Activated CD4-positive, alpha-beta T cell treated with anti-CD3 and anti-CD28 coated beads for 4 hours (primary cell): ENCODE measurements at places on chromosomes 2 and 18.

GRCh38 chr2:126496493-126496892 lies 159.5 kb upstream of the GYPC start:
- no peak for DNase-seq

DNA sequence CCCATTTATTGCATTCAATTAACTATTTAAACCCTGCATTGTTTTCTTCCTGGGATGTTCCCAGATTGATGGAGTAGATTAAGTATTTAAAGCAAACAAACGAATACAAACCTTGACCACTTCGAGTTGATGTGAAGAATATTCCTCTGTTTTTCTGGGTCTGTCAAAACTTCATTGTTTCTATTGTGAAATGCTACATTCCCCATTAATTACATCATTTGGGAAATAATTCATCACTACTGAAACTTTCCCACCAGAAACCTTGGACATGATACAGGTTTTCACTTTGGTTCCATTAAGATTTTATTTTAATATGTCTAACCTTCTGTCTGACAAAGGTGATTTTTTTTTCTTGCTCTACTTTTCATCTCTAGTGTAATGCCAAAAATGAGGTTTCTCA lies 365.1 kb upstream of the ETAA1 start:
- DNase-seq = no peak

- peak; percentile 46 for DNase-seq
Measured at GRCh38 chr2:239399433-239399920, 1.3 kb downstream of the HDAC4 start.

DNA sequence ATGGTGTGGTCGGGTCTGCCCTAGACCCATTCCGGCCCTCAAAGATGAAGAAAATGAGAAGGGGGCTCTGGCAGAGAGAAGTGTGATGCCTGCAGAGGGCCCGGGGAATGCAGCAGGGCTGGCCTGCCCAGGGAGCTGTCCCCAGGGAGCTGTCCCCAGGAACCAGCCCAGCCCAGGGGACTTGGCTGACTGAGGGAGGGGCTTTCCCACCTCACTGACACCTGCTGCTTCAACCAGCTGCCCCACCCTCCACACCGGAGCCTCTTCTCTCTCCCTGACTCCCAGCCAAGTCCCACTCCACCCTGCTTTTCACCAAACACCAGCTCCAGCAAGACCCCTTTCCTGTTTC lies 111.2 kb downstream of the STPG4 start:
- DNase-seq = no peak

GRCh38 chr2:55431982-55432627 lies 12.4 kb upstream of the CCDC88A start:
- no peak for DNase-seq

DNA sequence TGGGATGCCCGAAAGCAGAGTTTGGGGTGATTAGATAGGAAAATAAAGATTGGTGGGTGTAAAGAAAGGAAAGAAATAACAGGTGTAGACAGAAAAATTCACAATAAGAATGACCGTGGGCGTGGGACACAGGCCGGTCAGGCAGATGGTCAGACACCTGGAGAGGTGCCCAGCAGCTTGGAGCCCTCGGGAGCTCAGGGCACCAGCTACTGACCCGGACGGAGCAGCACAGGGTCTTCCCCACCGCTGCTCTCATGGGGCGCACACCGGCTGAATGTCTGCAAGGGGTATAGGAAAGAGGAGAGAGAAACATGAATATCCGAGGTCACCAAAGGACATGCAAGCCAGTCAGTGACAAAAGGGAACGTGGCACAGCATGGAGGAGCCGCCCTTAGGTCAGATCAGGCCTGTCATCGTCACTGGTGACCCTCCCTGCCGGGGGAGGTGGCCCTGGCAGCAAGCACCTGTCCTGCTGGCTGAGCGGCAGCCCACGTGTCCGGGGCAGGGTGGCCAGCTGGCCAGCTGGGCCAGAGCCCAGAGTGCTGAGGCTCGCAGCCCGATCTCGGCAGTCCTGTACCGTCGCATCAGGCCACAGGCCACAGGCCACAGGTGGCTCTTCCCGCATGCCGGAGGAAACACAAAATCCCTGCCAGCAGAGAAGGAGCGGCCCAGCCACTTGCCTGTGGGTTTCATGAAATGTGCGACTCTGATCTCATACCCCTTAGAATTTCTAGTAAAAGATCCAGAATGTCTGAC lies 112.0 kb upstream of the NDUFV2 start:
- no peak for DNase-seq

DNA sequence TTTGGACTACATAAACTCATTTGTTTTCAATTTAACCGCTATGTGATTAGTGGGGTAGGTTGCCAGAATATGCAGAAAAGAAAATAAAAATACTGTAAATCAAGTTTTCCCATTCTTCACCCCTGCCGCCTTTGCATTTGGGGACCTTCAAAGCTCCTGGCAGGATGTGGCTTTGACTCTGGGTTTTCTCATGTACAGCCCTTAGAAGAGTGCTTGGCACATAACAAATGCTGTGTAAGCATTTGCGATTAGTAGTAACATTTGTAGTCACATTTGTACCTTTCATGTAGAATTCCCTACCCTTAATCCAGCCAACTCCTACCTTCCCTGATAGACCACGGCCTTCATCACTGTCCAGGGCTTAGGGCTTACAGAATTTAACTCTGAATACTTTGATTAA lies 262.6 kb downstream of the MREG start:
- DNase-seq = no peak

DNA sequence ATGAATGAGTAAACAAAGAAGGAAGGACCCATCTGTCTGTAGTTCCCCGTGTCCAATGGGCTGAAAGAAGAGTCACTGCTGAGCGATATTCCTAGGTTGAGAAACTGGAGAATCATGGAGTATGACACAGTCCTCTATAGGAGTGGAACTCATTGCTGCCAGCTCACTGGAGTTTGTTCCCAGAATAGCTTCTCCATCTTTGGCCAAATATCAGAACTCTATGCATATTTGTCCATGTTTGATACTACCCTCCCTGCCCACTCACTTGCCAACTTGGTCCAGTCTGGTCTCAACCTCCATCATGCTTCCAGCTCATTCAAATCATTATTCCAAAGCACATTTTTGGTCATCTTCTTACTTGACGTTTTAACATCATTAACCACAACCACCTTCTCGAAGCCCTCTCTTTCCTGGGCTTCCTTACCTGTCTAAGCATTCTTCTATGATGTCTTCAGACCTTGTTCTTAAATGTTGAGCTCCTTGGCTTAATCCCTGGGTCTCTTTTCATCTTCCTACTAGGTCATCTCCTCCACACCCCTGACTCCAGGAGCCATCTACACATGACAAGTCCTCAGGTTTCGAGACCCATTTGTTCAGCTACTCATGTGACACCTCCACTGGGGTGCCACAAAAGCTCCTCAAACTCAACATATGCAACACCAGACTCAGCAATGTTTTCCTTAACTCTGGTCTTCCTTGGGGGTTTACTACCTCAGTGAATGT lies 221.6 kb downstream of the MYCN start:
- DNase-seq = no peak

GRCh38 chr2:134619250-134619649 lies 99.5 kb downstream of the TMEM163 start:
- DNase-seq = no peak

DNA sequence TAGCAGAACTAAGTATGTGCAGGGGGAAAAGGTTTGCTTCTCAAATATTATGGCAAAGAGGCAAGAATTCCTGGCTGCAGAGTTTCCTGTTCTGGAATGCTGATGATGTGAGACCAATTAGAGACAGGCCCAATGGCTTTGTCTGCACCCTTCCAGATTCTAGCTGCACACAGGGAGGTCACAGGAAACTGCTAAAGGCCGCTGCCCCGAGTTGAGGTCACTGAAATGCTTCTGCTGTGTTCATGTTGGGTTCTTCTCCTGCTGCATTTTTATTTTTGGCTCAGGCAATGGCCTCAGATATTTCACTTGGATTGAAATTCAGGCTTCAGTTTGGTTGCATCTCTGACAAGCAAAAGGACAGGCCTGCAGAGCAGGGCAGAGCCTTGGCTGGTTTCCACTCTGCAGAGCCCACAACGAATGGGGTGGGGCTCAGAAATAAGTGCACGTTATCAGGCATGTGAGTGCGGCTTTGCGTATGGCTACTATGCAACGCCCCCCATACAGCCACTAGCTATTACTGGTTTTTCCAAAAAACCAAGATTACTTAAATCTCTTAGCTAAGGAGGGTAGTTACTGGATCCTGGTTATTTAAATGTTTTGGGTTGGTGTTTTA lies 66.9 kb upstream of the FZD5 start:
- DNase-seq = no peak

GRCh38 chr2:199228887-199229819 lies 228.6 kb downstream of the SATB2 start:
- no peak for DNase-seq

GRCh38 chr2:157015015-157015575 lies 242.4 kb upstream of the GALNT5 start:
- DNase-seq = no peak

DNA sequence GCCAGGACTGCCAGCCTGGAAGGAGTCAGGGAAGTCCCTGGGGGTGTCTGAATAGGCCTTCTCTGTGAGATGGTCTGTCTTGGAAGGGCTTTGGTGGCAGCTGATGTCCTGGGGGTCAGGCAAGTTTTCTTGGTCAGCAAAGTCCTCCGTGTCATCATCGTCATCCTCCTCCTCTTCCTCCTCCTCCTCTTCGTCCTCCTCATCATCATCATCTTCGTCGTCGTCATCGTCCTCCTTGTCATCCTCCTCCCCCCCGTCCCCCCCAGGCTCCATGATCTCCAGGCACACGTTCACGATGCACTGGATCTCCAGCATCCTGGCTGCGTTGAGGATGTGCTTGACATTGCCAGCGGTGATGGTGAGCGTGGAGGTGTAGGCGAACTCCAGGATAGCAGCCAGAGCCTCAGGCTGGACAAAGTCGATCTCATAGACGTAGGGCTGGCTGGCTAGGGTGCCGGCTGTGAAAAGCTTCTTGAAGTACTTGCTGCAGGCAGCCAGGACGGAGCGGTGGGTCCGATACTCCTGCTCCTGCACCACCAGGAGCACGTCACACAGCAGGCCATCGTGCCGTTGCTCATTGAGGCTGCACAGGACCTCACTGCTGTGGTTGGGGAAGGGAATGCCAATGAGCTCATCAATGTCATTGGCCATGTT lies 110.1 kb upstream of the SMAD2 start:
- no peak for DNase-seq

DNA sequence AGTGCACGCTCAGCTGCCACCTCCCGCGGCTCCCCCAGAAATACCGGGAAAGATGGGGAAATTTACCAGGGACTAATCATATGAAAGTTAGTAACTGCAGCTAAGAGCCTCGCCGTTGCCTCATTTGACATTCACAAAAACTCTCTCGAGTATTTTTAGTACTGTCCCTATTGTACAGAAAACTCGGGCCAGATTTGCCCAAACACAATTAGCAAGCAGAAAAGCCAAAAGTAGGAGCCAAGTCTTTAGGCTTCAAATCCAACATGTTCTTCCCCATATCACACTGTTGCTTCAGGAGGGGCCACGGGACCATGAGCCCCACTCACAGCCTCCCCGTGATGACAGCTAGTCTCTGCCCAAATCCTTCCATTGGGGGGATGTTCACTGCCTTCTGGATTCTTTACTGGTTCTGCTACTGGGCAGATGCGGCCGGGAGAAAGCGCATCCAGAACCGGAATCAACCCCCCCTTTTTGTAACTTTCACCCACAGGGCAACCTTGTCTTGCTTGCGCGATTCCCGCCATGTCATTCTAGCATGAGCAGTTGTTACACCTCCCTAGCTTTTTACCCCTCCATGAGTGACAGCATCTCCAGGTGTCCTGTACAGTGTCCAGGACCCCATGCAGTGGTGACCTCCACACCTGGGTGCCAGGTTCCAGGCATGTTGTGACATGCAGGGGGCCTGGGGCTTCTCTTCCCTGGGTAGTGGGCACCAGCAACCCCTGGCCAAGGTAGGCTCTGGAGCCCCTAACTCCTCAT lies 35.2 kb downstream of the CENPO start:
- DNase-seq = no peak

DNA sequence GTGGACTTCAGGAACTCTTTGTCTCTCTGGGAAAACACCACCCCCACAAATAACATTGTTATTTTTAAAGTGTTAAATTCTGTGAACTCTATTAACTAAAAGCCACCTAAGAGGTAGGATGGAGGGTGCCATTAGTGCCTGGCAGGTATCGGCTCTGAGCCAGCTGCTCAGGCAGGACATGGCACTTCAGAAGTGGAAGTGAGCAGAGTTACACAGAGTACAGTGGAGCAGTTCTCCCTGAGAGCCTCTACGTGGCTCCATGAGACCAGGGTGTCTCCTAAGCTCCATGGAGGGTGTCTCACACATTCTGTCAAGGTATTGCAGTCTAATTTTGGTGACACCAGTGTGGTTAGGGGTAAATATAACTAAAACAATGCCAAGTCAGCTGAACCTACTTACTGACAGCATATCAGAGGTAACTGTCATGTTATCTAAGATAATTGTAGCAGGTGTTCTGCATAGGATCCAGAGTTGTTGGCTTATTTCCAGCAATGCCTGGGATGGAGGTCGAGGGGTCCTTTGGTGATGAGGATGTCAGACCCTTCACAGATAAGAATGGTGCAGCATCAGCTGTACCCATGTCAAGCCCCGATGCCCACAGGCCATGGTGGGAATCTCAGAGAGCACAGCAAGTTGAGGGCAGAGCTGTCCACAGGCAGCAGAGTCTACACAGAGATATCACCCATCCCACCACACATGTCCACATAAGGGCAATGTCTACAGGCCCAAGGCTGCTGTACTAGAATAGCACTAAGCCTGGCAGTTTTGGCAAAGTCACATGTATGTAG lies 8.6 kb upstream of the MALL start:
- no peak for DNase-seq

GRCh38 chr18:6495536-6495935 lies 80.8 kb upstream of the L3MBTL4 start:
- no peak for DNase-seq

DNA sequence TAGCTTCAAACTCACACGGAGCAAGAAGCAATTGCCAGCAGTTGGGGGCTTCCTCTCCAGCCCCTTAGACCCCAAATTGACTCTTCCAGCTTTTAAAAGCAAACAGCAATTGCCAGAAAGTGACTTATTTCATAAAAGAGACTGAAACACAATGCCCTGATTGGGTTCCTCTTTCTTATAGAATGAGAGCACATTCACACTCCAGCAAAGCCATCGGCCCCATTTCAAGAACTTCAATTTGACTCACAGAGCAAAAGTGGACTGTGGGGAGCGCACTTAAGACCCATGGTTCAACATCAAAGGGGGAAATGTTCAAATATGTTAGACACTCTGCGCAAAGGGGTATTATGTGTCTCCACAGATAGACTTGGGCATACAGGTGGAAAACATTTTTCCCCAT lies 484.7 kb downstream of the BCL11A start:
- DNase-seq = no peak

- no peak for DNase-seq
Measured at GRCh38 chr2:120433816-120434290, 87.9 kb downstream of the INHBB start.

DNA sequence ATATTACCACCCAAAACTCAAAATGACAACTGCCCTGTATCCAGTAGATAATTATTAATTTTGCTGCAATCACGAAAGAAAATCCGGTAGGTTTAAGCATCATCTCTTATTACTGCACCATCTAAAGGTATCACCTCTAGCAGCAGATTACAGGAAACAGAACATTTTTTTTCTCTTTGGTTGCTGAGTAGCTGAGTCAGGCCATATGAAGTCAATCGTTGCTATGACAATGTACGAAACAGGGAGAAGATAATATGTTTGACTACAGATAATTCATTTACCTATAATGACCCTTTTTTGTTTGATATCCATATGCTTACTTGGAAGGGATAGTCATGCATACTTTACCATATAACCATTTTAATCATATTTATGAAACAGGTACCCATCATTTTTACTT lies 831.6 kb upstream of the CHAC2 start:
- DNase-seq = no peak

GRCh38 chr2:45432406-45432805 lies 178.7 kb downstream of the SRBD1 start:
- DNase-seq = no peak
